ENCODE measurements at places on chromosomes 7 and 10. TPM values are rescaled to one million over a fixed set of nuclear protein-coding genes. Genes with fewer than 3 reads are reported as not detected.

DNA sequence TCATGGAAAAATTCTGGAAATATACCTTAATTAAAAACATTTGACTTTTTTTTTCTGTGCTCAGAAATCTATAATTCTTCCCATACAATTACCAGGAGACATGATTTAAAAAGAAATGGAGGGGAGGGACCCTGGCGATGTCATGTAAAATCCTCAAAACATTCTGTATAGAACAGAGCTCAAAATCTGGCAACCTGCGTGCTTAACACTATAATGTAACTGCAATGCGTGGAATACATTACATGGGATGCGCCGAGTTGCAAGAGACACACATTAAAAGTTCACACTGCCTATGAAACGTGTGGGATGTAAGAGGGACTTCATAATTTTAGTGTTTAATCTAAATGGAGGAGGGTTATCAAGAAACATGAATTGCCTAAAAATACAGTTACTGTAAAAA lies 215.0 kb downstream of the GLI3 start:
- H3K27ac ChIP-seq: no peak overlapping the region
- no peaks in the 10 kb centered on the region for H3K36me3 ChIP-seq
- H3K27me3 ChIP-seq: no peaks in the 10 kb centered on the region
- H3K4me1 ChIP-seq: no peaks in the 10 kb centered on the region
- DNase-seq: no peak

DNA sequence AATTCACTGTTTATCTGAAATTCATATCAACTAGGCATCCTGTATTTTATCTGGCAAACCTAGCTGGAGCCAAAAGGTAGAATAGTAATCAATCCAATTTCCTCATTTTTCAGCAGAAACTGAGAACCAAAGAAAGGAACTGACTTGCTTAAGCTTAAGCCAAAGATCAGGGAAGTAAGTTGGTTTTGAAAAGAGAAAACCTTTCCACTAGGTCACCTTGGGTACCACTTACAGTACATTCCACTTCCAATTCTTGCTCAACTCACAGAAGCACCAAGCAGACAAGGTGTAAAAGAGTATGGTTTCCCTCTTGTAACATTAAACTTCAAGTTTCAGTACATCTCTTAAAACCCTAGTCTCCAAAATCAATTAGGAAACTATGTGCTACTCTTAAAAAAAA lies 79.6 kb downstream of the ZFAND4 start:
- H3K27me3 ChIP-seq: no peaks in the 10 kb centered on the region
- no peaks in the 10 kb centered on the region for H3K36me3 ChIP-seq
- no peak for DNase-seq

GRCh38 chr10:44385026-44385695 lies at the start of gene CXCL12:
TSS of gene CXCL12 (minus strand) at chr10:44385097. CDS start at chr10:44385005, 92 bp downstream.
- peak within 1 kb of the TSS; percentile 84 for H3K27ac ChIP-seq
- peaks cover 25% of the 10 kb centered on the region for H3K27me3 ChIP-seq
- peak within 1 kb of the TSS; percentile 85 for H3K4me3 ChIP-seq
- no peaks in the 10 kb centered on the region for H3K36me3 ChIP-seq

The DNAJC12 gene
- total RNA-seq: 49.8 TPM

GRCh38 chr7:138204285-138204981 lies 128.2 kb downstream of the AKR1D1 start:
- H3K27me3 ChIP-seq: no peaks in the 10 kb centered on the region
- H3K27ac ChIP-seq: no peak overlapping the region
- H3K4me1 ChIP-seq: no peaks in the 10 kb centered on the region
- no peaks in the 10 kb centered on the region for H3K36me3 ChIP-seq
- no peak overlapping the region for H3K4me3 ChIP-seq

Measured in breast epithelium (tissue), 4 donors.